Urothelium cell line (cell line): ENCODE measurements at places on chromosomes 5 and 9.
A peak's percentile ranks its signal among the peaks of the same experiment; 100 is the strongest.

- no peak for DNase-seq
Measured at GRCh38 chr9:116361547-116361946, 208.0 kb downstream of the PAPPA start.

- no peak for DNase-seq
Measured at GRCh38 chr5:127425037-127425436, 92.4 kb upstream of the PRRC1 start.

GRCh38 chr5:142998316-142999020 is 228.3 kb downstream of the ARHGAP26 start:
- DNase-seq: no peak

GRCh38 chr5:80181618-80182211 is 74.1 kb downstream of the SERINC5 start:
- peak; percentile 32 for DNase-seq

GRCh38 chr9:75451505-75451904 is 363.2 kb downstream of the OSTF1 start:
- peak; percentile 5 for DNase-seq

- DNase-seq: peak; percentile 1
Measured at GRCh38 chr9:39588500-39589137, 233.2 kb downstream of the SPATA31A1 start.

DNA sequence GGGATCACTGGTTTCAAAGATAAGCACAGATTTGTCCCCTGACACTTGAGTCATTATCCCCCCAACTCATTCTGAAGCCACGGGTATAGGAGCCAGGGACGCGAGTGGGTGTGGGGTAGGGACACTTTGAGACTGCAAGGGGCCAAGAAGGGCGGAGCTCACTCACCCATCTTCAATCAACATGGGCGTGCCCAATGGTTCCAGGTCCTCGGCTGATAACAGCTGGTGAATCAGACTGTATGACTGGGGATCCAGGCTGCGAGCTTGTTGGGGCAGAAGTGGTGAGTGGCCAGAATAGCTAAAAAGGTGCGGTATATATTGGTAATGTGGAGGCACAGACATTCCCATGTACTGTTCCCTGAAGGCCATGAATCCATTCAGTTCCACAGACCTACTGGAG is 30.7 kb upstream of the NR5A1 start:
- no peak for DNase-seq

DNA sequence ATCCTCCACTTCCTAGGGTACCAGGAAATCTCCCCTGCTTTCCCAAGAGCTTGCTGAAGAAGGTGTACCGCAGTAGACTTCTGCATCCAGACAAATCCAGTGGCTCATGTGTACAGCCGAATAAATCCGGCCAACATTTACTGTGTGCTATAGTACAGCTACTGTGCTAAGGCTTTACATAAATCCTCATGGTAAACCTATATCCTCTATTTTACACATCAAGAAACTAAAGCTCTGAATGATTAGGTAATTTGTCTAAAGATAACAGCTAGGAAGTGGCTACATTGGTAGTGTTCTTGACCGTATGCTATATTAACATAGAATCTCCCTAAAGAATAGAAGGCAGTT is 511 bp upstream of the WDR41 start:
- no peak for DNase-seq

DNA sequence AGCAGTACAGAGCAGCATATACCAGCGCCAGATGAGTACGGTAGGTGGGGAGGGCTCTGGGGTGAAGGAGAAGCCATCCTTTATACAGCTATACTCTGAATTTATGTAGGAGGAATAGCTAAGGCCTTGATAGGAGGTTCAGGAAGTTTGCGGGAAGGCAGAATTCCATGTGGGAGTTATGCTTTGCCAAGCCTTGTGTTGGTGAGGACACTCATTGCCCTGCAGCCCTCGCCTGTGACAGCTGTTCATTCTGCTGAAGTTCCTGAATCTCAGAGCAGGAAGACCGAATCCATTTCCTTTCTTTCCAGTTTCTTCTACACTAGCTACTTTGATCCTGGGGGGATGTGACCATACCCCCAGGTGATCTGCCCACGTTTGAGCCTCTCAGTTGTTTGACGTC is 7.7 kb downstream of the MFAP3 start:
- no peak for DNase-seq

GRCh38 chr5:146892231-146892630 is 13.7 kb upstream of the PPP2R2B start:
- DNase-seq: no peak

DNA sequence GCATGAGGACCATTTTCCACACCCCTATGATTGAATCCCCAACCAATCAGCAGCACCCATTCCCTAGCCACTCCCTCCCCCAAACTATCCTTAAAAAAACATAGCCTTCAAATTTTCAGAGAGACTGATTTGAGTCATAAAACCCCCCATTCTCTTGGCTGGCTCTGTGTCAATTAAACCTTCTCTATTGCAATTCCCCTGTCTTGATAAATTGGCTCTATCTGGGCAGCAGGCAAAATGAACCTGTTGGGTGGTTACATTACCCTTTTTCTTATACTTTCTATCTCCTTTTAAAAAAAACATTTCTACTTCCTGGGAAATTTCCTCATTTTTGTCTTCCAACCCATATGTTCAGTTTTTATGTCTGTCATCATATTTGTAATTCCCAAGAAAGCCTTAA is 220.2 kb downstream of the PDZD2 start:
- DNase-seq: no peak

DNA sequence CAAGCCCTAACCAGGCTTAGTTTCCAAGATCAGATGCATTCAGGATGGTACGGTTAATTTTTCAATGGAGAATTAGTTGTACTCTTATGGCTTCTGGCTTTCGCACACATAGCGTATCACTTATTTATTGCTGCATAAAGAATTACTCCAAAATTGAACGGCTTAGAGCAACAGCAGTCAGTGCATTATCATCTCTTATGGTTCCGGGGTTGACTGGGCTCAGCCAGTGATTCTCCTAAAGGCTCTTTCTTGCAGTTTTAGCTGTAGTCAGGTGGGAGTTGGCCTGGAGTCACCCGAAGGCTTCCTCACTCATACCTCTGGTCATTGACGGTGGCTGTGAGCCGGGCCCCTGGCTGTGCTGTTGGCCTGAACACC is 595 bp upstream of the GRHPR start:
- peak; percentile 52 for DNase-seq

GRCh38 chr5:111762895-111763294 is 5.9 kb upstream of the NREP start:
- no peak for DNase-seq

- DNase-seq: peak; percentile 32
Measured at GRCh38 chr5:5363045-5363444, 59.4 kb upstream of the ICE1 start.

- DNase-seq: peak; percentile 4
Measured at GRCh38 chr5:75509956-75510355, 1.5 kb downstream of the CERT1 start.

DNA sequence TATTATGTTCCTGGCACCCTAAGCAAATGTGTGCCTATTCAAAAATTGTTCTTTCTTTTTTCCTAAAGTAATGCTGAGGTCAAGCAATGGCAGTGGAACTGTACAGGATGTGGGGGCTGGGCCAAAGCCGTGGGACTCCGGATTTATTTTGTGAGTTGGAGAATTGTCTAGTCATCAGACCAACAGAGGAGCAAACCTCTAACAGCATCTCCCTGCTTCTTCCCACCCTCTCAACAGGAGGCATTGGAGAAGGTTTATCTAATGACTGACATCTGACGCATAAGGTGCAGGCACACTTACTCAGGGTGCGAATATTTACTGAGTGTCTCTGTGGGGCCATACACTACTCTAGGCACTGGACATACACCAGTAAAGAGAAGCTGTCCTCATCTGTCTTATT is 38.6 kb downstream of the MARCHF11 start:
- no peak for DNase-seq

- DNase-seq: no peak
Measured at GRCh38 chr5:100026606-100027005, 508.6 kb upstream of the FAM174A start.

- DNase-seq: no peak
Measured at GRCh38 chr5:13511442-13511841, 433.0 kb downstream of the DNAH5 start.

GRCh38 chr9:130308081-130308571 is 42.6 kb downstream of the HMCN2 start:
- no peak for DNase-seq

DNA sequence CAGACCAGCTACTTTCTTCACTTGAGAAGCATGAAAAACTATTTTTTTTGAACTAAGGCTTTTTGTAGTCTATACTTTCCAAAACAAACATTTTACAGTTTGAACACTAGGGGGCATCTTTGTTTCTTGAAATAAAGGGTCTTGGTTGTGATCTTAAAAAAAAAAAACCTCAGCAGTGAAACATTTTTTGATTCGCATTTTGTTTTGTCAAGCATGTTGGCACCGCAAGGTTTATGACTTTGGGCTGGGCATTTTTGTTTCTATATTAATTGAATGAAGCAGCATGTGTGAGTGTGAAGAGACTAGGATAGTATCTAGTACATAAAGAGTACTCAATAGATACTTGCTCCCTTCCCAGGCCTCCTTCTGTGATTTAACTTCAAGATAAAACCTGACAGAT is 31.6 kb upstream of the ACOT12 start:
- DNase-seq: peak; percentile 17

- peak; percentile 26 for DNase-seq
Measured at GRCh38 chr5:50958852-50959457, 292.5 kb downstream of the PARP8 start.

DNA sequence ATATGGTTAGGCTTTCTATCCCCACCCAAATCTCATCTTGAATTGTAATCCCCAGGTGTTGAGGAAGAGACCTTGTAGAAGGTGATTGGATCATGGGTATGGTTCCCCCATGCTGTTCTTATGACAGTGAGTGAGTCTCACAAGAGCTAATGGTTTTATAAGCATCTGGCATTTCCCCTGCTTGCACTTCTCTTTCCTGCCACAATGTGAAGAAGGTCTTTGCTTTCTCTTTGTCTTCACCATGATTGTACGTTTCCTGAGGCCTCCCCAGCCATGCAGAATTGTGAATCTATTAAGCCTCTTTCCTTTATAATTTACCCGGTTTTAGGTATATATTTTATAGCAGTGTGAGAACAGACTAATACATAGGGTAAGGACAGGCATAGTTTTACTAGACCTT is 334.5 kb downstream of the TLR4 start:
- DNase-seq: no peak

DNA sequence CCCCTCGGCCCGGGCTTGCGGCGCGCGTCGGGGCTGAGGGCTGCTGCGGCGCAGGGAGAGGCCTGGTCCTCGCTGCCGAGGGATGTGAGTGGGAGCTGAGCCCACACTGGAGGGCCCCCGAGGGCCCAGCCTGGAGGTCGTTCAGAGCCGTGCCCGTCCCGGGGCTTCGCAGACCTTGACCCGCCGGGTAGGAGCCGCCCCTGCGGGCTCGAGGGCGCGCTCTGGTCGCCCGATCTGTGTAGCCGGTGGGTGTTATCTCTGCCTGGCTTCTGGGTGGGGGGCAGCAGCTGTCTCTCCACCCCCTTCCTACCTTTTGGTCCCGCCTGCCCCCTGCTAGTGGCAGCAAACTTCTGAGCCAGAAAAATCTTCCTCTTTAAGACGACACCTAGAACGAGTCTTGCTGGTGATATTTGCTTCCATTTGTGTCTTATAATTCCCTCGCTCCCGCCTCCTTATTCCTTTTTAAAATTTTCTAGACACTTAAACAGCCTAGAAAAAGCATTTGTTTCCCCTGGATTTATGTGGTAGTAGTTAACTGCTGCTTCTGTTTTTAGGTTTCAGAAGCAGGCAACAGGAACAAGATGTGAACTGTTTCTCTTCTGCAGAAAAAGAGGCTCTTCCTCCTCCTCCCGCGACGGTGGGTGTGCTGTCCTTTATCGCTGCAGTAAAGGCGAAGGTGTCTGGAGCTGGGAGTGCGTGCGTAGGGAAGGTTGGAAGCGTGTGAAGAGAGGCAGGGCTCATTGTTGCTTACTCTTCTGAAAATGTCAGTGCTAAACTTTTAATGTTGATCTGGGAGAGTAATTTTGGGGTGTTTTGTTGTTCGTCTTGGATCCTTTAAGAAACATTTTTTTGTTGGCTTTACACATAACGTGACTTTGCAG is 554 bp downstream of the JAK2 start:
- DNase-seq: peak; percentile 9

GRCh38 chr9:129604766-129605163 is 16.1 kb downstream of the C9orf50 start:
- no peak for DNase-seq

DNA sequence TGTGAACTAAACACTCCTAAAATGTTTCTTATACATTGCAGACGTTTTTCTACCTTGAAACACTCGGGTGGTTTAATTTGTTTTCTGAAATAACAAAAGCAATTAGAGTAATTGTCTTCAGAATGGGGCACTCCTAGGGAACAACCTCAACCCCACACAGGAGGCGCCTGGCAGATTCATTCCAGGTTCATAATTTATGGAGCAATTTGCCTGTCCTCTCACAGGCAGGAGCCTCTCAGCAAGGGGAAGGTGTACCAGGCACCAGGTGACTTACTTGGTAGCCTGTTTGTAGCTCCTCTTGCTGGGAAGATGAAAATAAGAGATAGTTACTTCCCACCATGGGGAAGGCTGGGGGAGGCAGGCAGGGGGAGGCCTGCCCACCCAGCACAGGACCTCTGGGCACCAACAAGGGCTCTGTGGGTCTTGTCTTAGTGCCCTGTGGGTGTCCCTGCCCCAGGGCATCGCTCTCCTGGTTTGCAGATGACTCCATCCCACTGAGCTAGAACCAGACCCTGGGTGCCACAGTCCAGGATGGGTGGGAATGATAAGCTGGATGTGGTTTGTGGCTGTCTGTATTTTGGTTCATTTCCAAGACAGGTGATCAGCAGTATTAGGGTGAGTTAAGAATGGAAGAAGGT is 144.4 kb downstream of the FSTL4 start:
- no peak for DNase-seq

DNA sequence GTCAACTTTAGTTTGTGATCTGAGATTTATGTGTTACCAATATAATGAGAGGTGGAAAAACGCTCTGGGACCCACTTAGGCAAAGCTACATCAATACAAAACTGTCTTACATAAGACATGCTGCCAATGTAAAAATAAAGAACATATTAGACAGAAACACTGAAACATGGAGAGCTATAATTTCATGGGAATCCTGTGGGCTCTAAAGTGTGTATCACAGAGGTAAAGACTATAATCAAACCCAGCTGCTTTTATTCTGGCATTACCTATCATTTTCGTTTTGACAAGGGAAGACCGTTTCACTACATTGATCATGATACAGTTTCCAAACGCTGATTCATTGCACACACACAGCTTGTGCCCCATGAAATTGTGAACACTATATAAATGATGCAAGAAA is 400.5 kb upstream of the TUSC1 start:
- DNase-seq: no peak

DNA sequence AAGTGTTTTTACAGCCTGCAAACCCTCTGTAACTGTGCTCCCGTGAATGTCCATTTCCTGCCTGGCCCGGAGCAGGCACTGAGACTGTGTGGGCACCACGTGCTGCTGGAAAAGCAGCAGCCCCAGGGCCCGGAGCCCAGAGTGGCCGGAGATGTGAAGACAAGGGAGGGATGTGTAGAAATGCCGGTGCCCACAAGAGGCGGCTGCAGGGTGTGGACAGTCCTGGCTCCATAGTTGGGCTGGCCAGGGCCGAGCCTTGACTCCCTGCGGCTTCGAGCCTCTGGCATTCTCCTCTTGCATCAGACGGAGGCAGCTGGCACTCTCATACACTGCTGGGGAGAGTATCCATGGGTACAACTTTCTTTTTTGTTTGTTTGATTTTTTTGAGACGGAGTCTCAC is 13.2 kb upstream of the GFPT2 start:
- DNase-seq: no peak
